Activated T-cell treated with anti-CD3 and anti-CD28 coated beads, Interleukin-2, amount 50 U/mL, for 72 hours (primary cell): ENCODE measurements at places on chromosomes 4 and X.

DNA sequence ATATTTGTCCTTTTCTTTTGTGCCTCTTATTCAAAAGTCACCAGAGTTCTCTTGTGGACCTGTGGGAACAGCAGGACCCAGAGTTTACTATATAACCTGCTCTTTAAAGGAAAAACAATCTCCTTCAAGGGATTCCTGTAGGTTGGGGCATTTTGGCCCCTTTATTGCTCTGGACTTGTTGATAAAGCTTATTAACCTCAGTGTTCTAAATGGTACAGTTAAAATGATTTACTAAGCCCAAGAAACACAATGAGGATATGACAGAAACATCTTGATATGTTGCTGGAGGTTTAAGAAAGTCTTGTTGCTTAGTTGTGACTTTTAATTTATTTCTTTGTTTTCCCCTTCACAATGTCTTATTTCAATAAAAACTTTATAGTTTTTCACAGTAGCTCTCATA is 46.8 kb downstream of the SLIT2 start:
- DNase-seq = no peak

DNA sequence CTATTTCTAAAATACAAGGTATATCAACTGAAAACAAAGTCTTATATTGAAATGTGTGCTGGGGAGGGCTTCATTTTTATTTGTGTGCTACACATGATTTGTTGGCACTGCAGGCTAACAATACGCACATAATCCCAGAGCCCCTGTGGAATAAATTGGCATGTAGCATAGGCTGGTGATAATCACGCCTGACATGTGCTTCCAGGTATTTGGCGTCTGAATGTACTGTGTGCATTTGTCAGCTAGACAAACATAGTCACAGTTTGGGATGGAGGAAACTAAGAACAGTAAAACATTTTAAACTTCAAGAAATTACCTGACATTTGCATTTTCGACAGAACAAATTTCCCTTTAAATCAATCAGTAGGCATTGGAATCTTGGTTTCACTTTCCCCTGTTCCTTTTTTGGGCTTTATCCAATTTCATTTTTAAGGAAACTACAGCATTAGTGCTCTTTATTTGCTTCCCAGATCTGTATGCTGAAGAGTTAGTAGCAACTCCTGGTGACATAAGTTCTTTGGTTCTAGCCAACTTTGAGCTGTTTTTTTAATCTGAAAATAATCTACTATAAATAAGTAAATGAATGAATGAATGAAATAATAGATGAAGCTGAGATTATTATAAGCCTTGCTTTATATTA is 472.3 kb downstream of the PDHA2 start:
- no peak for DNase-seq

DNA sequence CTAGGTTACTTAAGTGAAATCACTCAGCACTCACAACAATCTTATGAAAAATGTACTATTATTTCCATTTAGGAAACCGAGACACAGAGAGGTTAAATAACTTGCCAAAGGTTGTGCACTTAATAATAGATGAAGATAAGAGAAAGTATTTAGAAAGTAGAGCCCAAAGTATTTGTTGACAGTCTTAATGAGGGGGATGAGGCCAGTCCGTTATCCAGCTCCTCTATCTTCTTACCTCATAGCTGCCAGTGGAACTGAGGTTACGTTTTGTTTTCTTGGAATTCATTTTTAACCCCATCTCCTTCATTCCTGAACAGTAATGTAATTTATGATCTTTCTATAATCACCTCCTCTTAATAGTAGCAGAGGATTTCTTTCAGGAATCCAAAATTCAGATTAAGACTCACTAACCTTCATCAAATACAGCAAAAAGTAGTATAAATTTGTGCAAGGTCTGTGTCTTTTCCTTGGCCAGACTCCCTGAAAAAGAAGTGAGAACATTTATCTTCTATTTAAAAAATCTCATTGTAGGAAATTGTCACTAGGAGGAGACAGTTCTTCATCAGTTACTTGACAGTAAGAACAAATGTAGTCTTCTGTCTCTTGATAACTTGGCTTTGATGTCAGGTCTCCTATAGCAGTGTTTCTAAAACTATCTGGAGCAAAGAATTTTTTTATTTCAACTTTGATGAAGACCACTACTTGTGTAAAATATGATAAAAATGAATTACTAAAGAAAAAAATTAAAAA is 35.5 kb downstream of the F8 start:
- no peak for DNase-seq

DNA sequence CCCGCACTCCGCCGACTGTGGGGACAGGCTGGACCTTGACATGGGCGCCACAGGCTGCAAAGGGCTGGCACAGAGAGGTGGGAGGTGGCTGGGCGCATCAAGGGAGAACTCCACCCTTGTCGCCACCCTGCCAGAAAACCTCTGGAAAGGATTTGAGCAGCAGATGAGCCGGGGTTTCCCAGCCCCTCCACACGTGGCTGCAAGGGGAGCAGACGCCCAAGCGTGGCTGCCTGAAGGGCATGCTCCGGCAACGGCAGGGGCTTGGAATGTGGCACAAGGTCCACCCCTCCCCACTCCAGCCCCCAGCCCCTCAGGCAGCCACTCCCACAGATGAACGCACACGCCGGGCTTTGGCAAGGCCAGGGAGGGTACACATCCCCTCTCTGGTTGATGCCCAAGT is 4.6 kb downstream of the BGN start:
- no peak for DNase-seq

DNA sequence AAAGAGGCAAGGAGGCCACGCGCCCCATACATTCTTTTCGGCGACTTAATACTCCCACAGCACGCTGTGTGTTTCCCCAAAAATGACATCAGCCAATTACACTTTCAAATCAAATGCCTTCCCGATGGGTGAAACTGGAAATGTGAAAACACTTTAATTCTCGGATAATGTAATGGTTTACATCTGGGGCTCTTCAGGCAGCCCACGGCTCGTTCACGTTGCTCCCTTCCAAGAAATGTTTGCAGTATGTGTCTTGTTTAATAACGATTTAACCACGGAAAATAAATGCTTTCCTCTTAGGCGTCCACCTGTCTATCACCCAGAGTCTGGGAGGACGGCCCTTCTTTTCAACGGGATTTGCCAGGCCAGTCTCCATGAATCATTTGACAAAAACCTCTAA is 272.5 kb downstream of the SHOX start:
- no peak for DNase-seq

- DNase-seq = no peak
Observed at GRCh38 chr4:92455329-92455839, 151.6 kb downstream of the GRID2 start.

GRCh38 chrX:6029014-6029413 is 199.7 kb downstream of the NLGN4X start:
- DNase-seq = no peak

- DNase-seq = no peak
Observed at GRCh38 chrX:39679497-39680157, 418.1 kb downstream of the BCOR start.

DNA sequence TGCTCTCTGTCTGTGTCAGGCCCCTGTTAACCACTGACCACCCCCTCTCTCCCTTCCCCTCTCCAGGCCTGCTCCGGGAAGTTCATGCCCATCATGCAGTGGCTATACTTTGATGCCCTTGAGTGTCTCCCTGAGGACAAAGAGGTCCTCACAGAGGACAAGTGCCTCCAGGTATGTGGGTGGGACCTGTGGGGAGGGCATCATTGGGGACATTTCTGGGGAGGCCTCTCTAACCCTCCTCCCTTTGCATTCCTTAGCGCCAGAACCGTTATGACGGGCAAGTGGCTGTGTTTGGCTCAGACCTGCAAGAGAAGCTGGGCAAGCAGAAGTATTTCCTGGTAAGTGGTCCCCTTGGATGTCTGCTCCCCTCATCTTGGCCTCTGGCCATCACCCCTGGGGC is 9.2 kb downstream of the UBA1 start:
- DNase-seq = no peak

GRCh38 chr4:145234091-145234706 is 53.8 kb upstream of the OTUD4 start:
- peak; percentile 67 for DNase-seq

- DNase-seq = no peak
Observed at GRCh38 chr4:183455431-183456195, 11.2 kb downstream of the CDKN2AIP start.

DNA sequence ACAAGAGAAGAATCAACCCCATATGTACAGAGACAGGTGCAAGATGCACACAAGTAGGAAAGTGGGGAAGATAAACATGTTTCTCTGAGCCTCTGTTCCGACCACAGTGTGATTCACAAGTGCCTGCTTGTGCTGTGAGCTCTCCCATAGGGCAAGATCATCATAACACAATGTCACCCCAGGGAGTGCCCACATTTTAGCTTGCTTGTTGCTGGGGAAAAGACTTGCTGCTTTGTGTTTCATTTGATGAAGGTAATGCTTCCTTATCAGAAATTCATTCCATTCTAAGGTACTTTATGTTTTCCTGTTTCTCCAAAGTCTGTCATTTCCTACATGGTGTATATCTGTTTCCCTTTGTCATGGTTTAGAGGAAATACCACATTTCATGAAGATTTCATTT is 304.5 kb upstream of the DIPK2B start:
- DNase-seq = peak; percentile 5

- no peak for DNase-seq
Observed at GRCh38 chr4:30717208-30718020, 2.8 kb upstream of the PCDH7 start.

DNA sequence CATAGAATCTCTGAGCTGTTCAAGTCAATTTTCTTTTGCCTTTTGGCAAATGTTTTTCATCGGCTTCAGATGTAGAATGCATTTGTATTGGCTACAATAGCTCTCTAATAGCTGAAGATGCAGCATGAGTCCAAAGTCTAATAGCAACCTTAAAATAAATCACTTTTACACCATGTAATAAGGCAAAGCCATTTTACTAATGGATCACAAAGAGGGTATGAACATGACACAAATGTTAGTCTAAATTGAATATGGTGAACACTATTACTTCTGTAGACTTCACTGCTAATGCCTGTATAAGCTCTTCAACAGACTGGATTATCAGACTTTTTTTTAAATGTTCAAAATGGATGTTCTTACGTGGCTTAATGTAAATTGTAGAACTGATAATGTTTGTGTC is 645.3 kb downstream of the TLL1 start:
- DNase-seq = no peak

- no peak for DNase-seq
Observed at GRCh38 chr4:156966836-156967235, 4.8 kb downstream of the PDGFC start.

GRCh38 chr4:2058264-2059045 is 672 bp upstream of the NAT8L start:
- DNase-seq = peak; percentile 14

GRCh38 chrX:153445856-153446635 is at the start of gene TREX2:
TREX2 (minus strand) TSS chrX:153446056; CDS start chrX:153445430, 626 bp downstream.
- no peak for DNase-seq

- DNase-seq = peak; percentile 6
Observed at GRCh38 chr4:42371305-42372252, 25.7 kb upstream of the SHISA3 start.

DNA sequence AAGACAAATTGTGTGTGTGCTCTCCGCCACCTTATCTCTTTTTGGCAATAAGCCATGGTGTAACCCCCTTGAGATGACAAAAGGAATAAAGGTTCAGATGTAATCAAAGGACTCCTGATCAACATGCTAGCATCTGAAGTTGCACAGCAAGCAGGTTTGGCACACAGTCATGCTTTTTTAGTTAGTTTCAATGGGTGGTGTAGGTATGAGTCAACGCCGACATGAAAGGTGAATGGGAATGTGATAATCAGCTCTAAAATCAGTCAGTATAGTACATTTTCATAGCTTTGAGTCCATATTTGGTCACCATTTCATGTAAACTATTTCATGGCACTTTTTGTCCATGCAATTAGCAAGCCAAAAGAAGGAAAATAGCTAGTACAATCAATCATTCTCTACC is 50.4 kb upstream of the ETNPPL start:
- DNase-seq = no peak

- peak; percentile 4 for DNase-seq
Observed at GRCh38 chrX:15202454-15203177, 67.3 kb downstream of the ASB9 start.

- no peak for DNase-seq
Observed at GRCh38 chr4:53786632-53787031, 195.3 kb upstream of the LNX1 start.

DNA sequence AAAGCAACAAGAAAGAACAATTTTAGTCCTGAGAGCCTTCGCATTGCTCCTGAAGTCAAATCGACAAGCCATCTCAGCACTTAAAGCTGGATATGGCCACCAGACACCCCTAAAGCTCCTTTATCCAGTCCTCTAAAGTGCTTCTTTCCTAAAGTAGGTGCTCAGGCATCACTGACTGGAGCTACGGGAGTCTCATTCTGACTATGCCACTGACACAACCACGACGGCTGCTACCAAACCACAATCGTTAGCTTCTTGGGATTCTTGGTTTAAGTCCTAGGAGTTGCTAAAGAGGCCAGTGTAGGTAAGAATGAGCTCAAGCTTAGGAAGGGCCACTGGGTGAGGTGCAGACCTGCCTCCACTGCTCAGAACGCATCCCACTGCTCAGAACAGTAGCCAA is 1.0 kb downstream of the SLC10A6 start:
- no peak for DNase-seq

DNA sequence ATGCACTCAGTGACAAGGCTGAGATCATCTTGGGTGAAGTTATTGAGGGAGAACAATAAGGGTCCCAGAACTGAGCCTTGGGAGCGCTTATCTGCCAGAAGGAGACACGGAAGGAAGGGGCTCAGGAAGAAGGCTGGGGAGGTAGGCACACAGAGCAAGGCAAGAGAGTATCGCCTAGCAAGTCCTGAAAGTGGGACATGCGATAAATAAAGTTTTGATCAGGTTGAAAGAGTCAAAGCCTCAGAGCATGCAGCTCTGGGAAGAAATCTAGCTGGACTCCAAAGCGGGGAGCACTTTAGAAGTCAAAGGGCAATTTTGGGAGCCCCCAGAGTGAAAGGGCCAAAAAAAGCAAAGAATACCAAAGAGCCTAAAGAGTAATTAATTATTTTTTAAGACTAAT is 17.7 kb upstream of the ANXA3 start:
- DNase-seq = no peak

DNA sequence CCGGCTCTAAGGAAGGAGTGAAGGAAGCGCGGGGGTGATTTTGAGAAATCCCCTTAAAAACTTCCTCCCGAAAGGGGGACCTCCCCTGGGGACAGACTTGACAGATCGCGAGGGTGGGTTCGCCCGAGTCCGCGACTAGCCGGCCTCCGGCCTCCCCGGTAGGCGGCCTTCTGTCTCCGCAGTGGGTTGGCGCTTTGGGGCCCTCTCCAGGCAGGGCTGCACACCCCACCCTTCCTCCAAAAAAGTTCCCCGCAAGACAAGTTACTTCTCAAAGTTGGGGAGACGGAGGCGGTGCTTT is 24.8 kb downstream of the HOPX start:
- peak; percentile 71 for DNase-seq

GRCh38 chrX:41339148-41339547 is 5.2 kb downstream of the DDX3X start:
- no peak for DNase-seq

- DNase-seq = no peak
Observed at GRCh38 chr4:153159016-153159415, 45.2 kb upstream of the TRIM2 start.
